Left colon (tissue), 2 donors: ENCODE measurements at places on chromosomes 4 and X. TPM values are rescaled to one million over a fixed set of nuclear protein-coding genes. Genes with fewer than 3 reads are reported as not detected.

DNA sequence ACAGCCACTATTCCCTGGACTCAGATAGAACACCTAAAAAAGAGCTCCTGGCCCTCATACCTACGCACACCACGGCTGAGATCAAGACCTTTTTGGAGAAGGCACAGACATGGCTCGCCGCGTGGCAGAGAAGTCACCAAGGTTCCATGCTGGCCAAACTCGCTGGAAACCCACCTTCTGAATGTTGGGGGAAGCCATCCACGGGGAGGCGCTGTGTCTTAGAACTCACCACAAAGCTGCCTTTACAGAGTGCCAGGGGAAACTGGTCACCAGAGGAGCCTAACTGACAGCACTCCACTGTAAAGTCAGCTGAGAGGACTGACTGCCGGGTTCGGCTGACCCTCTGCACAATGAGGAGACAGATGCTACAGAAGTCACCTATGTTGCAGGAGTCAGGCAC lies 97.9 kb downstream of the NEUROG2 start:
- DNase-seq = no peak

DNA sequence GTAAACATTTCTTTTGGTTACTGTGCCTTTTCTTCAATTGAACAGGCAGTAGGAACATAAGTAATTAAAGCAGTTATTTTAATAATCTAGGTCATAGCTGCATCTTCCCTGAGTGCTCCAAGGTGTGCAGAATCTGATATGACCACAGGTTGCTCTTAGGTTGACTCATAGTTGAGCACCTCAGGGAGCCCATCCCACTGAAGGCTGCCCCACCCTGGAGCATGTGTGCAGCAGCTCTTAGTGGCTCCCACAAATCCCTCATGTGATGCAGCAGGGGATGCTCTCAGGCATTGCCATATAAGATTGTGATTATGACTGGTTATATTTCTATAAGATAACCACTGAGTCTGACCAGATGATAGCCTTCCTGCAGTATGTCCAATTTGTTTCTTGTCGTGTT lies 72.3 kb downstream of the ZNF518B start:
- no peak for DNase-seq

DNA sequence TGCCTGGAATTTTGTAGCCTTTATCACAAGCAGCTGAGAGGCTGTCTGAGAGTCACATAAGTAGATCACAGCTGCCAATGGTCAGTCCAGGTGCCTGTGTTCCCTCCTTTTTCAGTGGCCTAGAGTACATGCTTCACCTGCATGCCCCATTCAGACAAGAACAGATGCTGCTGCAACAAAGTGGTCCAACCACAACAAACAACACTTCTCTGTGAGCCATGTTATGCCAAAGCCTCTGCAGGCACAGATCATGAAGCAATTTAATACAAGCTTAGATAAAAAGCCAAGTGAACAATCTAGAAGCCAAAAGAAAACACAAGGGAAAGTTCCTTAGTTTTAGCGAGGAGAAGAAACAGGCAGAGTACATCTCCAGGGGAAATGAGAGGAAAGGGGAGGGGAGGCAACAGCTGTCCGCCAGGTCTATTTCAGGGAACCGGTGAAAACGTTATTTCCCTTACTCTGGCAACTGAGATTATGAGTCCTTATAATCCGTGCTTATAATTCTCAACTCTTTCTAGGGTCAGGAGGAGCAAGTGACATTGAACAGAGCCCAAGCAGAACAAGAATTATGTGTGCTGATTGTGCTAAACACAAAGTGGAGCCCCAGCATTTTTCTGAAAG lies 92.6 kb downstream of the TSPAN5 start:
- no peak for DNase-seq

DNA sequence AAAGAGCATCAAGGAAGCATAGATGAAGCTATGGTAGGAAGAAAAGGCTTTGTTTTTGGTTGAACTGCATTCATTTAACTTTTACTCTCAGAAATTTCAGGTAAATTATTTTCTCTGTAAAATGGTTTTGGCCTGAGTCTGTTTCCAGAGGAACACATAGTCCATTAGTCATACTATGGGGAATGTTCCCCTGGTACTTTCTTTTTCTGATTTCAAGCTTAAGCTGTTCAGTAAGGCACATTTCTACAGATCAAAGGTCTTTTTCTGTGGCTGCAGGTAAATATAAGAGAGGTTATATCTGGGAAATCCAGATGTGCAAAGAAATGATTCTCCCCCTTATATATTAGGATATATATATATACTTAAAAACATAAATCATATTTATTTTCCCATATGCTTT lies 1744.4 kb upstream of the ADGRL3 start:
- no peak for DNase-seq

The MMRN1 gene
- 13.1 TPM for total RNA-seq

The FAM236D gene
- total RNA-seq = not detected

DNA sequence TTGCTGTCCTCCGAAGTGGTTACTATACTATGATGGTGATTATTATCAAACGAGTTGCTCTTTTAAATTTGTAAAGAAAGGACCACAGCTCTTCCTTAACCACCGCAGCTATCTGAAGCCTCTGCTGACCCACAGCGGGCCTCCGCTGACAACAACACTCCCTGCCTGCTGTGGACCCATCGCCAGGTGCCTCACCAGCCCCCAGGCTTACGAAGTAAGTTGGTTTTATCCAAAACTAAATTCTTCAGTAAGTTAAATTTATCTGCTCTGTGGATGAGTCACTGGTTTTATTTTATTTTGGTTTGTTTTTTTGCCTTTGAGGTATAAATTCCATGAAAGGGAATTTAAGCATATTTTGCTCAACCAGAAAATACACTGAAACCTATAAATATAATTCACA lies 54.7 kb downstream of the SLC9A6 start:
- DNase-seq = no peak

GRCh38 chr4:185207466-185207865 lies 1.9 kb upstream of the SNX25 start:
- no peak for DNase-seq

DNA sequence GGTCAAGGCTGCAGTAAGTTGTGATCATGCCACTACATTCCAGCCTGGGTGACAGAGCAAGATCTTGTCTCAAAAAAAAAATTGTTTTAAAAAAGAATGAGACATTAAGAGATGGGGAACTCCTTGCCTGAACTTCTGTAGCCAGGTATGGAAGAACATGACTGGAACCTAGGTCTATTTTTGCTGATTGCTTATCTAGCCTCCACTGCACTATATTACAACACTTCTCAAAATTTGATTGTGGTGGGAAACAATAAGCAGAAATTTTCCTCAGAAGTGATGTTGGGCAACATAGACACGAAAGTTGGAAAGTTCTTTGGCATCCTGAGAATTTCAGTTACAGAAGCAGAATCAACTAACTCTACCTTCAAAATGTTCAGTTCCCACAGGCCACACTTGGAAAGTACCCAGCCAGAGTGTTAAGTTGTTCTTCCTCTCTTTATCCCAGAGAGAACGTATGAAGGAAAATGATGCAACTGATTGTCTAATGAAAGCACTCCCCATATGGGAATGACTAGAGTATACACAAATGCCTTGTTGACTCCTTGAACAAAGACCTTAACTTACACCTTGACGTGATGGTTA lies 50.0 kb downstream of the LUZP4 start:
- no peak for DNase-seq

DNA sequence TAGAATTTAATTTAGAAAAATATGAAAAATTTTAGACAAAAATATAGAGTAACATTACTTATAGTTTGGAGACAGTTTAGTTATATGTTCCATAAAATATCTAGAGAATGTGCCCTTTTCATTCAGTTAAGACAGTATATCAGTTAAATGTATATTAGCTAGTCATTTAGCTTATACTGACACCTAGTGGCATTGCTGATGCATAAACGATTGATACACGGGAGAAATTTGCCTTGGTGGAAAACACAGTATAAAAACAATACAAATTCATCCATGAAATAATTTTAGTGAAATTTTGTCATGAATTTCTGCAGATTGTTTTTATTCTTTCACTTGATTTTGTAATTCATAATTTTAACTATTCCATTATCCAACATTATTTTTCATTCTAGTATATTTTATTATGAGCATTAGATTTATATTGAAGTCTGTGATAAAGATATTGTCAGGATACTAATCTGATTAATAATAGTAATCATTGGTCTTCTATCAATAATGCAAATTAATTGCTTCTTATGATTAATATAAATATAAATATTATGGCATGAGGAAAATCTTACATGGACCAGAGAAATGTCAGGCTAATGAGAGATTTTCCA lies 219.0 kb downstream of the TLL1 start:
- DNase-seq = no peak

The PLA2G12A gene
- total RNA-seq = 50.8 TPM

DNA sequence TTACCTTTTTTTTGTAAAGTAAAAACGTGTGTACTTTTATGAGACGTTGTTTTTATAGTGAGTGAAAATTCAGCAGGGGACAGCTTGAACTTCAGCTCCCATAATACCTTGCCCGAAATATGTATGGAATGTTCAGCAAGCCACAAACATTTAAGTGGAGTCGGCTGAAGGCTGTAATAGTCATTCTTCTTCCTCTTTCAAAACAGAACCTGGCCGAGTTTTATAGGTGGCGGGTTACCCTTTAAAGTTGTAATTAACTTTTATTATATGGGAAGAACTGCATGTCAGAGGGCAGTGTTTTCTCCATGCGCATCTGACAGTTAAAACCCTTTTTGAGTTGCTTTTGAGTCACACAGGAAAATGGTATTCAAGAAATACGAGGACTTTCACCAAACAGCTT lies 50.7 kb downstream of the CLDN34 start:
- no peak for DNase-seq
